Anterior cingulate cortex (tissue), 58 donors: ENCODE measurements at places on chromosomes 7 and 10.

GRCh38 chr7:6092953-6093354, 61.8 kb downstream of the ANKRD61 start:
- DNase-seq = no peak

DNA sequence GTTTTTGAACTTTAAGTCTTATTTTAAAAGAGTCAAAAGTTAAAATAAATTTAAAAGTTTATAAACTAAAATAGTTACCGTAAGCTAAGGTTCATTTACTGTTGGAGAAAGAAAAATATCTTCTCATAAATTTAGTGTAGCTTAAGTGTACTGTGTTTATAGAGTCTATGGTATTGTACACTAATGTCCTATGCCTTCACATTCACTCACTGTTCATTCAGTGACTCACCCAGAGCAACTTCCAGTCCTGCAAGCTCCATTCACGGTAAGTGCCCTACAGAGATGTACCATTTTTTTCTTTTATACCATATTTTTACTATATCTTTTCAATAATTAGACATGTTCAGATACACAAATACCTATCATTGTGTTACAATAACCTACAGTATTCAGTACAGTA, 97.6 kb downstream of the PTN start:
- DNase-seq = no peak

DNA sequence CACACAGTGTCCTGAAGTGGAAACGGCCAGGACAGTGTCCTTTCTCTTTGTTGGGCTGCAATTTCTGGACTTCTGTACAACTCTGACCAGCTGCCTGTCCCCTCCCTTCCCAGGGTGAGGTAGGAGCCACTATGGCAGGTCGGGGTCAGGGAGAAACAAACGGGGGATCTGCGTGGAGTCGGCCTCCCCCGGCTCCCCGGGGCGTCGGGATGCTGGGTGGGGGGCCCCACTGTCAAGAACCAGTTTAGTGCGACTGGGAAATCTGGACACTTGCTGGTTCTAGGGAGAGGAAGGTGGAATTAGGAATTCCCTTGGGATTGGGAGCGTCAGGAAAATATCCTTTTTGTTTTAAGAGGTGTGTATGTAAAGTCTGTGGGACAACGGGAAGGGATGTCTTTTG, 567 bp downstream of the SYCE1 start:
- no peak for DNase-seq

DNA sequence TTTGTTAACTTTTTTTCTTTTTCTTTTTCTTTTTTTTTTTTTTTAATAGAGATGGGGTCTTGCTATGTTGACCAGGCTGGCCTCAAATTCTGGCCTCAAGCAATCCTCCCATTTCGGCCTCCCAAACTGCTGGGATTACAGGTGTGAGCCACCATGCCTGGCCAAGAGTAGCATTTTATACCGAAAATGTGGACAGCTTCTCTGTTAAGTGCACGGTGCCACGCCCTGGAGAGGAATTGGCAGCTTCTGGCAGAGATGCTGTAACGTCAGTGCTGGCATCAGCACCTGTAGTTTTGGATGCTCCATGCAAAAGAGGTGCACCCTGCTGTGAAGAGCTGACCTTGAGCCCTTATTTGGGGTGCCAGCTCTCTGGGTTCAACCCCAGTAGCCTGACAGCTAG, 18.2 kb downstream of the IL15RA start:
- DNase-seq = no peak

DNA sequence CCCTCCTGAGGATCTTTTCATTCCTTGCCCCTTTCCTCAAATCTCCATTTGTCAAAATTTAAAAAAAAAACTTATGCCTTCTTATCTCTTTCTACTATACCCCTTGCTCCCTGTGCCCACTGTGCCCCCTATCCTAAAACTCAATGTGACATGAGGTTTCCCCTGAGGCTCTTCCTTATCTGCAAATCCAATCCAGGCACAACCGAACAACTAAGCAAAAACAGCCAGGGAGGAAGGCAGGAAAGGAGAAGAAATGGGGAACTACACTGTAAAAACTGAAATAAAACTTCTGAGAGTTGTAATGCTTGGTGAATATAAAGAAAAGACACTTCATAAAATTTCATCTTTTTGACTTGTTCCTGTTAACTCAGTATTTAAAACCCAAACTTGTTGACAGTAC, 54.2 kb downstream of the CRPPA start:
- no peak for DNase-seq

GRCh38 chr7:54349229-54349628, 192.9 kb upstream of the VSTM2A start:
- DNase-seq = no peak

DNA sequence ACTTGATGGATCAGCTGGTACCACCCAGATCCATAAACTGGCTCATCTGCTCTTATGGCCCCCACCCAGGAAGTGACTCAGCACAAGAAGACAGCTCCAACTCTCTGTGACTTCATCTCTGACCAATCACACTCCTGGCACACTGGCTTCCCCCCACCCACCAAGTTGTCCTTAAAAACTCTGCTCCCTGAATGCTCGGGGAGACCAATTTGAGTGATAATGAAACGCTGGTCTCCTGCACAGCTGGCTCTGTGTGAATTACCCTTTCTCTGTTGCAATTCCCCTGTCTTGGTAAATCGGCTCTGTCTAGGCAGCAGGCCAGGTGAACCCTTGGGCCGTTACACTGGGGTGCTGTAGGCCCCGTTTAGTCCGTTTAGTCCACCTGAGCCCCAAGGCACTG, 23.4 kb upstream of the BNIP3 start:
- no peak for DNase-seq

DNA sequence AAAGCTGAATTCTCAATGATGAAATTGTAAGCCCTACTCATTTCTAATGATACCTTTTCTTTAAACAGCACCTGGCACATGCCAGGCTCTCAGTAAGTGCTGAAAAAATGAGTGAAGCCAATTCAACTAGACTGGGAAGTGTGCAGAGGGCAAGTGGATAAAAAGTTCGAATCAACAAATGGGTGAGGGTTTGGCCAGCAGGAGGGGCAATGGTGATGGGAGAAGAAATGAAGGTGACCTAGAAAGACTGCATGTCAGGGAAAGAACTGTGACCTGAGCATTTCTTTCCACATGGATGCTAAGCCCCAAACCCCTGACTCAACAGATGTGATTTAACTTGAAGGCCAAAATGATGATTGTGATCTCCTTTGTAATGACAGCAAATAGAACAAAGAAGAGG, 54.6 kb downstream of the DKK1 start:
- DNase-seq = no peak

DNA sequence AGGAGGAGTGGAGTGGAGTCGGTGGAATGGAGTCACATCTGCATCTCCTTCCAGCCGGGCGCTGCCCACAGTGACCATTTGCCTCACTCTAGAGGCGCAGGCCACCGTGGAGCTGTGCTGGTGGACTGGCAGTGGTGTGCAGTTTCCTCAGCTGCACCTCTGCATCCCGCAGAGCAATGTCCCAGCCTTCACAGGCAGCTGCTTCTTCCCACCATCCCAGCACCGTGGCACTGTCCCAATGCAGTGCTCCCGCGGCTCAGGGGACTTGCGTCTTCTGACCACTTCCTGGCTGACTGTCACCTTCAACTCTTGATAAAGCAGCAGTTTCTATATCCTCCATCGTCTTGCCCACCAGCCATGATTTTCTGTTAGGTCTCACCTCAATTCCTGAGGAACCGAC, 90.3 kb upstream of the SFMBT2 start:
- no peak for DNase-seq

DNA sequence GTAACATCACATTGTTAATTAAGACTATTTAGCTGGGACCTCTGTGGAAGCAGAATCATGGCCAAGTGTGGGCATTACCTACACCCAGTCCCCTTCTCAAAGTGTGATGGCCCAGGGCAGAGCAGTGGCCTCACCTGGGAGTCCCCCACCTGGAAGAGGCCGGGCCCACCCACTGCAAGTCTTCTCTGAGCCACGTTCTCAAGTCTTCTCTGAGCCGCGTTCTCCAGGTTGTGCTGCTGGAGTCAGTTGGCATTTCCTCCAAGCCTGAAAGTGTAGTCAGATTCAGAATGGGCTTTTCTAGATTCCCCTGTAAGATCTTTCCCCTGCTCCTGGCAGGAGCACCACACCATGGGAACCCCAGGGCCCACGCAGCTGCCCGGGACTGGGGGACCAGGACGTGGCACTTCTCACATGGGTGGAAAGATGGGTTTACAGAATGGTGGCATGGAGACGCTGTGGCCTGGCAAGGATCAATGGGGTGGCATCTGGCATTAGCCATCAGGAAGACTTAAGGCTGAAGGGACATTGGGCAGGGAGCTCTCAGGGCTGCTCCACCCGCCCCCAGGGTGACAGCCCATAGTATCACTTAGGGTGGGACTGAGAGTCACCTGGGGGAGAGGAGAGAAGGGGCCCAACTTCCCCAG, 68.0 kb downstream of the MKI67 start:
- DNase-seq = no peak

DNA sequence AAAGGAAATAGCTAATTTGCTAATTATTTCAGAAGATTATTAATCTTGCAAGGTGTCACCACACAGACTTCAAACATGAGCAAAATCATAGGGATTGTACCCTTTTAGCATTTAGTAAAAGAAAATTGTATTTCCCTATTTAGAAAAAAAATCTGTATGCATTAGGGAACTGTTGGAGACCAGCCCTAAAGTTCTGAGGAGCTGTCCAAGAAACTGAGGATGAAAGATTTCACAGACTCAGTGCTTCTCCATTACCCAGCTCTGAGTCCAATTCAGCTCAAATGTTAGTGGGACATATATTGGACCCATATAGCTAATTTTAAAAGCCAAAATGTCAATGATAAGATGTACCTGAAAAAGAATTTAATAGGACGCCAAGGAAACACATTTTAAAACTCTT, 271.7 kb downstream of the SNX10 start:
- no peak for DNase-seq
